Foreskin keratinocyte (primary cell): ENCODE measurements at places on chromosomes 16 and 17. TPM values are rescaled to one million over a fixed set of nuclear protein-coding genes. Genes with fewer than 3 reads are reported as not detected.

The NUP93 gene
- total RNA-seq: 145 and 171 TPM in 2 replicates

The ACE gene
- 0.14 and 0.17 TPM in 2 replicates for total RNA-seq

The CBX8 gene
- 2.9 and 4.5 TPM in 2 replicates for total RNA-seq

The WWOX gene
- 7.6 and 10.1 TPM in 2 replicates for total RNA-seq

The SLC16A6 gene
- total RNA-seq: not detected in 2 replicates

DNA sequence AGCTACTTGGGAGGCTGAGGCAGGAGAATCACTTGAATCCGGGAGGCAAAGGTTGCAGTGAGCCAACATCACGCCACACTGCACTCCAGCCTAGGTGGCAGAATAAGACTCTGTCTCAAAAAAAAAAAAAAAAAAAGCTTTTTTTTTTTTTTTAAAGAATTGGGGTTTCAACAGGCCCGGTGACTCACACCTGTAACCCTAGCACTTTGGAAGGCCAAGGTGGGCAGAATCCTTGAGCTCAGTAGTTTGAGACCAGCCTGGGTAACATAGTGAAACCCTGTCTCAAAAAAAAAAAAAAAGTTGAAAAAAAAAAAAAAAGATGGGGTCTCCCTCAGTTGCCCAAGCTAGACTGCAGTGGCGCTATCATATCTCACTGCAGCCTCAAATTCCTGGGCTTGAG, 6.6 kb upstream of the HEXIM2 start:
- no peak for DNase-seq
